ENCODE measurements at places on chromosomes 16 and 17.

- DNase-seq, result no peak
Measured at GRCh38 chr17:29158096-29158487, 22.1 kb downstream of the MYO18A start.

GRCh38 chr16:52597772-52598483, 51.0 kb upstream of the TOX3 start:
- no peak for DNase-seq

DNA sequence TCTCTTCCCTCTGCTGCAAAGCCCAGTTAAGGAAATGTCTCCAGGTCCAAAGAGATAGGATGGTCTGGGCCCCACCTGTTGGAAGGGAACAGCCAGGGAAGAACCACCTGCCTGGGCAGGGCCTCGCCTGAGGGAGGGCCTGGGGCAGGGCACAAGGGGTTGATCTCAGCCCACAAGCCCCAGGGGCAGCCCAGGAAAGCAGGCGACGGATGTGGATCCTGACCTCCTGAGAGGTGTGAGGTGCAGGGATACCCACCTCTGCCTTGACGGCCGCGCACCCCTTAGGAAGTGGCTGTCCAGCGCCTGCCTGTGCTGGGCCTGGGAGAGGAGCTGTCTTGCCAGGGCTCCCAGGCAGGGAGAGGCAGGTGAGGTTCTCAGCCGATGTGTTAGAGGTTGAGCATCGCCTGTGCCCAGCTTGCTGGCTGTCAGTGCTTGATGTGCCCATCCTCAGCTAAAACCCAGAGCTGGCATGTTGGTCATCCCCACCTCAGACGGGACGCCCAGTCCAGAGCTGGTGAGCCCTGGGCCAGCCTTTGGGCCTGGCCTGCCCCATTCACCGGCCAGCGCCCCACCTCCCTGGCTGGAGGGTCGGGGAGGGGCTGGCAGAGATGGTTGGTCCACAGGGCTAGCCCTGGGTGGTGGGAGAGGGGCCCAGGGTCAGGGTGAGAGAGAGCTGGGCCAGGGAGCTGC, 434 bp downstream of the CEMP1 start:
- DNase-seq, result no peak

- no peak for DNase-seq
Measured at GRCh38 chr16:49311823-49312222, 30.2 kb upstream of the CBLN1 start.

GRCh38 chr17:3924512-3925350, 8.5 kb upstream of the P2RX1 start:
- DNase-seq, result no peak

GRCh38 chr16:54280751-54281150, 5.8 kb downstream of the IRX3 start:
- no peak for DNase-seq

GRCh38 chr17:29723278-29724047, 100.8 kb upstream of the CORO6 start:
- no peak for DNase-seq
